ENCODE measurements at places on chromosomes 11 and 22.
A peak's percentile ranks its signal among the peaks of the same experiment; 100 is the strongest.

DNA sequence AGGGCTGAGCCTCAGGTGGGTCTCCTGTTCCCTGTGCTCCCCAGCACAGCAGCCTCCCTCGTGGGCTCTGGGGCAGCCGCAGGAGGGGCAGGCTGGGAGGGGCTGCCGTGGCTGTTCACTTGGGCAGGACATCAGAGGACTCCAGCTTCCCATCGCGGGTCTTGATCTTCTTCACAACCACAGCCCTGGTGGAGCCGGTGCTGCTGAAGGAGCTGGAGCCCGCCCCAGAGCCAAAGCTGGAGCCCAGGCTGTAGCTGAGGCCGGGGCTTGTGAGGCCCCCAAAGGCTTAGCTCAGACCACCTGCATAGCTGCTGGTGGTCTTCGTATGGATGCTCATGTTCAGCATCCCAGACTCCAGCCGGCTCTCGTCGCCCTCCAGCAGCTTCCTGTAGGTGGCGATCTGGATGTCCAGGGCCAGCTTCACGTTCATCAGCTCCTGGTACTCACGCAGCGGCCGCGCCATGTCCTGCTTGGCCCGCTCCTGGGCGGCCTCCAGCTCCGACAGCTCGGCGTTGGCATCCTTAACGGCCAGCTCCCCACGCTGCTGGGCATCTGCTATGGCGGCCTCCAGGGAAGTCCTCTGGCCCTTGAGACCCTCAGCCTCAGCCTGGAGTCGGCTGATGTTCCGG, 126.1 kb downstream of the NECTIN1 start:
- DNase-seq = no peak

- DNase-seq = no peak
Measured at GRCh38 chr11:116833816-116834534, 3.4 kb downstream of the APOA1 start.

DNA sequence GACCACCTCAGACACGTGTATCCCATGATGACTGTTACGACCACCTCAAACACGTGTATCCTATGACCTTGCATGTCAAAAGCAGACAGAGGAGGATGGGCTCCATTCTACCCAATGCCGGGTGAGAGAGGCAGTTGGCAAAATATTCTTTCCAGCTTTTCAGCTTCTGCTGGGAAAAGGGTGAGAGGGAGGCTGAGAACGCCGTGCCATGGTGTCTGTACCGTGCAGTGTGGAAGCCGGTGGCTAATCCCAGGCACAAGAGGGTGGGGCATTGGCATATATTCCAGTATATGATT, 1478.4 kb downstream of the TBC1D22A start:
- DNase-seq = no peak

- DNase-seq = no peak
Measured at GRCh38 chr11:11374358-11375148, 21.5 kb upstream of the CSNK2A3 start.

DNA sequence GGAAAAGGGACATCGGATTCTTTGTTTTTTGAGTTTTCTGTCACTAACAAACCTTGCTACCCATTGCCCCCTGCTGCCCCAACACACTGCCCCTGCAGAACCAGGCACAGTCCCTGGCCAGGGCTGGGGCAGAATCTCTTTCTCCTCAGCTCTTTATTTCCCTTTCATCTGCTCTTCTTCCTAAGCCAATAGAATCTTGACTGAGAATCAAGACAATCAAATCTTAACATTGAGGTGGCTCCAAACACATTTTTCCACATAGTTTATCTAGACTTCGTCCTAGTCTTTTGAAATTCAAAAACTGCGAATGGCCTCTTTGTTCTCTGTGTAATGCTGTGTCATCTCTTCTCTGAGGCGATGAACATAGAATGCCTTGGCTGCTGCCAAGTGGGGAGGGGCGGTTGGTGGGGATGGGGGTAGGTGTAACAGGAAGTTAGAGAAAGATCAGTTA, 16.1 kb upstream of the NTM start:
- DNase-seq = no peak

DNA sequence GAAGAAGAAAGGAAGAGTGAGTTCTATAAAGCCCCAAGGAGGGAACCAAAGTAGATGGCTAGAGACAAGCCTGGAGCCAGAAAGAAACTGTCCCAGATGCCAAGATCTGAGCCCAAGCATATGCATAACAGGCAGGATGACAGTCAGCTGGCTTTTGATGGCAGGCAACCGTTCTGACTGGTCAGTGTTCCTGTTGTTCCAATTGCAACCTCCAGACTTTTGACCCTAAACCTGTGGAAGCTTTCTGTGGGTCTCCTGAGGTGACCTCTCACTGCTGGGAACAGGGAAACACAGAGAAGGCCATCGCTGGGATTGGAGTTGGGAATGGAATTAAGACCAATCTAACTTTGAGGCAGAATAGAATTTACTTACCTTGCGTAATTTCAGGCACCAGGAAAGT, 21.6 kb upstream of the NNMT start:
- DNase-seq = no peak

DNA sequence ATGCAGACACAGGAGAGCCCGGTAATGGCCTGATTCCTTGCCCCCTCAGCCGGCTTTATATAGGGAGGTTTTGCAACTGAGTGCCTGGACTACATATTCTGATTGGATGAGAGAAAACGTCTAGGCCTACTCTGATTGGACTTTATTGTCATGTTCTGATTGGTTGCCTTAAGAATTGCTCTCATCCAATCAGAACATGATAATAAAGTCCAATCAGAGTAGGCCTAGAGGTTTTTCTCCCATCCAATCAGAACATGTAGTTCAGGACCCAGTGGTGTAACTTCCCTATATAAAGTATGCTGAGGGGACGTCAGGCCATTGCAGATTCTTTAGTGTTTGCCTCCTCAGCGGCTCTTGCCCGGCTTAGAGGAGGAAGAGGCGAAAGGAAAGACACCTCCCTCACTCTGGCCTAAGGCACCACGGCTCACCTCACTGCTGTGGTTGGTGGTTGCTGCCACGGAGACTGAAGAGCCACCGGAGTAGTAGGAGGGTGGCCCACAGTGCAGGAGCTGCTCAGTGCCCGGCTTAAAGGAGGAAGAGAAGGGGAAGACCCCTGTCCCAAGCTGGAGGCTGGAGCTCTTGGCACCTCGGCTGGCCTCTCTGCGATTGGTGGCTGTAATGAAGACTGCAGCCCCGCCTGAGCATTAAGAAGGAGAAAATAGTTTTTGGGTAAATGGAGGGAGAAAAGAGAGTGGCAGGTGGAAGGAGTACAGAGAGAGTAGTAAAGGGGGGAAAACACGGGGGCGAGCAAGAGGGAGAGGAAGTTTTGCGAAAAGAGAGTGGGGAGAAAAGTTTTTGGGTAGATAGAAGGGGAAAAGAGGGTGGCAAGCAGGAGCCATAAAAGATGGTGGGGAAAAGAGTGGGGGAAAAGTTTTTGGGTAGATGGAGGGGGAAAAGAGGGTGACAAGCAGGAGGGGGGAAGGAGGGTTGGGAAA, 116.7 kb upstream of the SERPIND1 start:
- DNase-seq = no peak

- peak; percentile 32 for DNase-seq
Measured at GRCh38 chr22:39559456-39560105, 11.0 kb upstream of the CACNA1I start.

DNA sequence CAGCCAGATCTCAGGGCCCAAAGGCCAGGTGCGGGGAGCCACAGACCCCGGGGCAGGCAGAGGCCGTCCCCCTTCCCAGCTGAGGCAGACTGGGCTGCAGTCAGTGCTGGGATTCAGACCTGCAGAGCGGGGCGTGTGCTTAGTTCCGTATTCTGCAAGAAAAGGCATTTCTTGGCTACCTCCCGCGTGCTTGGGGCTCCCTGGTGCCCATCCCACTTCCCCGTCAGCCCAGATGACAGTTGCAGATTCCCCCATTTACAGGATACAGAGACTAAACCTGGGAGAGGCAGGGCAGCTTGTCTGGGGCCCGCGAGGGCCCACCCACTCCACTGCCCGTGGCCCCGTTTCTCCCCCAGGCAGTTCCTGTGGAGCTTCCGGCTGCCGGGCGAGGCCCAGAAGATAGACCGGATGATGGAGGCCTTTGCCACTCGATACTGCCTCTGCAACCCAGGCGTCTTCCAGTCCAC, 18.3 kb downstream of the CYTH4 start:
- peak; percentile 45 for DNase-seq

All from GM12865 (cell line).